Melanocyte of skin (primary cell): ENCODE measurements at places on chromosomes 5 and 9. TPM values are rescaled to one million over a fixed set of nuclear protein-coding genes. Genes with fewer than 3 reads are reported as not detected.

Gene SMIM15
- total RNA-seq, result 17.2 and 29.8 TPM in 2 replicates

Gene CANX
- total RNA-seq, result 721 and 848 TPM in 2 replicates

Gene PTPN3
- 4.7 and 8.3 TPM in 2 replicates for total RNA-seq

Gene SOHLH1
- not detected in 2 replicates for total RNA-seq

Gene DCP2
- 15.8 and 26.9 TPM in 2 replicates for total RNA-seq

Gene IRX1
- total RNA-seq, result 6.9 and 7.2 TPM in 2 replicates
